NCI-H82 (cell line): ENCODE measurements at places on chromosomes 5 and 9.

- DNase-seq = no peak
These were observed 792.7 kb upstream of the CHD1 start for GRCh38 chr5:99721506-99721905.

- no peak for DNase-seq
These were observed 125.5 kb upstream of the FAM174A start for GRCh38 chr5:100409660-100410151.

- no peak for DNase-seq
These were observed 6.2 kb downstream of the REEP5 start for GRCh38 chr5:112915831-112916230.

GRCh38 chr5:10192309-10192708 lies 57.4 kb downstream of the ATPSCKMT start:
- DNase-seq = no peak

- DNase-seq = no peak
These were observed 128.4 kb downstream of the GRIA1 start for GRCh38 chr5:153618867-153619266.

- no peak for DNase-seq
These were observed 20.8 kb upstream of the SNCAIP start for GRCh38 chr5:122291000-122291901.
